ENCODE measurements at places on chromosomes 4 and X.

- no peak overlapping the region for H3K4me3 ChIP-seq
- DNase-seq: no peak
- no peaks in the 10 kb centered on the region for H3K4me1 ChIP-seq
- H3K36me3 ChIP-seq: no peaks in the 10 kb centered on the region
These were observed 342.7 kb downstream of the PDGFC start for GRCh38 chr4:156628858-156629257.

DNA sequence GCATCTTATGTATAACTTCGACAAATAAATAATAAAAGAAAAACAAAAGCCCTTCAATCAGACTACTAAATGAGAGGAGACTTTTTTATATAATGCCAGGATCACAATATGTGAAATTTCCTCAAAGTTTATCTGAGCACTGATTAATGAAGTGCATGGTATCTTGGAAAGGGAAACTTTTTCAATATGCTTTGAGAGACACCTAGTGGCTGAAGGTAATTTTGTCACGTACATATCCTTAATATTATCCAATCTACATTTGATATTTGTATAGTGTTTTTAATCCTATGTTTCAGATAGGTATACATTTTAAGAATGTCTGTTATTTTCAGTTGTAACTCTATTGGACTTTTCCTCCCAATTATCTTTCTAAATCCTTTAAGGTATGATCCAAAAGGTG lies 146.8 kb downstream of the KLHL4 start:
- H3K27me3 ChIP-seq: no peaks in the 10 kb centered on the region
- no peak overlapping the region for H3K4me3 ChIP-seq
- no peak overlapping the region for H3K27ac ChIP-seq

GRCh38 chr4:3683744-3684421 lies 82.3 kb upstream of the ADRA2C start:
- peaks cover 69% of the 10 kb centered on the region for H3K27me3 ChIP-seq
- H3K36me3 ChIP-seq: no peaks in the 10 kb centered on the region
- no peak overlapping the region for H3K27ac ChIP-seq

DNA sequence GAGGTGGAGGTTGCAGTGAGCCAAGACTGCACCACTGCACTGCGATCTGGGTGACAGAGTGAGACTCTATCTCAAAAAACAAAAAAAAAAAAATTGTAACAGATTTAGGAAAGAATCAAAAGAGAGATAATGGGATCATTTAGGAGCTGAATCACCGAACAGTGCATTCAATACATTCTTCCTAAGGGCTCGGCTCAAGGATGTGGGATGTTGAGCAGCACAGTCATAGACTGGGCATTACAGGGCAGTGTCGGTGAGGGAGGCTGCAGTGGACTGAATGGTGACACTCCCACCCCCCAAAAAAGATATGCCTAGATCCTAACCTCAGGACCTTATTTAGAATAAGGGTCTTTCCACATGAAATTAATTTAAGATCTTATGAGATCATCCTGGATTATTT lies 70.0 kb downstream of the EVC2 start:
- H3K4me1 ChIP-seq: no peaks in the 10 kb centered on the region
- no peak overlapping the region for H3K27ac ChIP-seq
- peaks cover 24% of the 10 kb centered on the region for H3K36me3 ChIP-seq
- DNase-seq: no peak
- no peaks in the 10 kb centered on the region for H3K27me3 ChIP-seq

GRCh38 chr4:168092176-168092712 lies at the start of gene ANXA10:
Gene ANXA10, plus strand, starts transcription at chr4:168092537. Its CDS starts 164 bp downstream, at chr4:168092701.
- no peaks in the 10 kb centered on the region for H3K4me1 ChIP-seq
- H3K27ac ChIP-seq: no peak within 1 kb of the TSS
- no peaks in the 10 kb centered on the region for H3K36me3 ChIP-seq
- no peaks in the 10 kb centered on the region for H3K27me3 ChIP-seq

GRCh38 chr4:80078346-80079092 lies 5.5 kb upstream of the ANTXR2 start:
- DNase-seq: no peak
- no peak overlapping the region for H3K27ac ChIP-seq
- peaks cover 7% of the 10 kb centered on the region for H3K4me1 ChIP-seq
- no peak overlapping the region for H3K4me3 ChIP-seq

DNA sequence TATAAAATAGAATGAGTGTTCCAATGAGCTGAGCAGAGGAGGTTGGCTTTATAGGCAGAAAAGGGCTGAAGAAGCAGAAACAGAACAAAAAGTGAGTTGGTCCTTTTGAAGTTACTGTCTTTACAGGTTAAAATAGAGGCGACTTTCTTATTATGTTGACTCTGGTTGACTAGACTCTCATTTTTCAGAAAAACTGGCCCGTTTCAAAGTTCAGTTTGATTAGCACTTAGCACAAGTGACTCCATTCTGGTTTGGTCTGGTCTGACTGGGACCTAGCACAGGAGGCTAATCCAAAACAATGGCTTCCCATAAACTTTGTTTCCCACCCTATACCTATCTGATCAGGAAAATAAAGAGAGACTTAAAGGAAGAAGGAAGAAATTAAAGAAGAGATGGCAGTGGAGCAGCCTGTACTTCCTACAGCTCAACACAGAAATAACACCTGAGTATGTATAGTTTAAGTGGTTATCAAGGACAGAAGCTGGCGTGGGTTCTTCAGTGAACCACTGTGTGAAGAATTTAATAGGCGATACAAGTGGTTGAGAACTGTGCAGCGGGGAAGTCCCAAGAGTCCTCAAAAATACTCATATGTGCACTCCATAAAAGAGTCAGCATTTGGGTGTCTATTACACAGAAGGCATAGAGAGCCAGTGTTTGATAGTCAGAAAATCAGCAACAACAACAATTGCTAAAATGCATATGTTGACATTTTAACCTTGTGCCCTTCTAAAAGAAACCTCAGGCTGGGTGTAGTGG lies 554.8 kb upstream of the HTR2C start:
- no peaks in the 10 kb centered on the region for H3K36me3 ChIP-seq
- no peaks in the 10 kb centered on the region for H3K4me1 ChIP-seq
- no peaks in the 10 kb centered on the region for H3K27me3 ChIP-seq

DNA sequence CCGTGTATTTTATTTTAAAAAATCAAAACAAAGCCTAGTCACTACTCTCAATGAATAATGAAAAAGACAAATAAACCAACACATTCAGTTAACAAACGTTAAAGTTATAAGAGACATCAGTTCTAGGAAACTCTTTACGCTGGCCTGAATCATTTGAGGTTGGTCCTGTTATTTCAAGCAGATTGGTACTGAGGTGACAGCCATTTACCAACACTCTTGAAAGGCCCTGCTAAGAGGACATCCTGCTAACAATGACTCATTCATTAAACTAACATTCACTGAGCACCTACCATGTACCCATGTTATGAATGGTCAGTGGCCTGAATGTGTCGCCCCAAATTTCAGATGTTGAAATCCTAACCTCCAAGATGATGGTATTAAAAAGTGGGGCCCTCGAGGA lies 57.1 kb upstream of the ADGRG2 start:
- no peak for DNase-seq
- no peaks in the 10 kb centered on the region for H3K4me1 ChIP-seq
- no peak overlapping the region for H3K27ac ChIP-seq
- H3K36me3 ChIP-seq: no peaks in the 10 kb centered on the region
- no peak overlapping the region for H3K4me3 ChIP-seq
- no peaks in the 10 kb centered on the region for H3K27me3 ChIP-seq
